LNCaP clone FGC (cell line): ENCODE measurements at places on chromosomes 6 and 20.

GRCh38 chr6:3157131-3157933, at the start of gene TUBB2A:
Gene TUBB2A, minus strand, starts transcription at chr6:3157544. Its CDS starts 81 bp downstream, at chr6:3157463.
- DNase-seq: no peak

DNA sequence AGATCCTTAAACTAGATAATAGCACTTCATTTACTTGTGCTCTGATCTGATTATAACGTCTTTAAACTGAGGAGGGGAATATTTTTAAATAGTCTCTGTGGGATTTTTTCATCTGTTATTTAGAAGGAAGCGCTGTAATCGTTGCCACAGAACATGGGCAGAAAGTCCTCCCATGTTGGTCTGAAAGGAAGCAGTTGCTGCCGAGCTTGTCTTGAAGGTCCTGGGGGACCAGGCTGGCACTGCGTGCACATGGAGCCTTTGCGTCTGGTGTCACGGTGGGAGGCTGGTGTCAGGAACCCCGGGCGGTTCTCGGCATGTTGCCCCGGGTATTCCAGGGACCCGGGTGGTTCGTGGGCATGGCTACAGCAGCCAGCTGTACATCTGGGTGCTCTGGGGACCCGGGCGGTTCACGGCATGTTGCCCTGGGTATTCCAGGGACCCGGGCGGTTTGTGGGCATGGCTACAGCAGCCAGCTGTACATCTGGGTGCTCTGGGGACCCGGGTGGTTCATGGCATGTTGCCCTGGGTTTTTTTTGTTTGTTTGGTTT, 11.5 kb downstream of the TPD52L2 start:
- DNase-seq: no peak

DNA sequence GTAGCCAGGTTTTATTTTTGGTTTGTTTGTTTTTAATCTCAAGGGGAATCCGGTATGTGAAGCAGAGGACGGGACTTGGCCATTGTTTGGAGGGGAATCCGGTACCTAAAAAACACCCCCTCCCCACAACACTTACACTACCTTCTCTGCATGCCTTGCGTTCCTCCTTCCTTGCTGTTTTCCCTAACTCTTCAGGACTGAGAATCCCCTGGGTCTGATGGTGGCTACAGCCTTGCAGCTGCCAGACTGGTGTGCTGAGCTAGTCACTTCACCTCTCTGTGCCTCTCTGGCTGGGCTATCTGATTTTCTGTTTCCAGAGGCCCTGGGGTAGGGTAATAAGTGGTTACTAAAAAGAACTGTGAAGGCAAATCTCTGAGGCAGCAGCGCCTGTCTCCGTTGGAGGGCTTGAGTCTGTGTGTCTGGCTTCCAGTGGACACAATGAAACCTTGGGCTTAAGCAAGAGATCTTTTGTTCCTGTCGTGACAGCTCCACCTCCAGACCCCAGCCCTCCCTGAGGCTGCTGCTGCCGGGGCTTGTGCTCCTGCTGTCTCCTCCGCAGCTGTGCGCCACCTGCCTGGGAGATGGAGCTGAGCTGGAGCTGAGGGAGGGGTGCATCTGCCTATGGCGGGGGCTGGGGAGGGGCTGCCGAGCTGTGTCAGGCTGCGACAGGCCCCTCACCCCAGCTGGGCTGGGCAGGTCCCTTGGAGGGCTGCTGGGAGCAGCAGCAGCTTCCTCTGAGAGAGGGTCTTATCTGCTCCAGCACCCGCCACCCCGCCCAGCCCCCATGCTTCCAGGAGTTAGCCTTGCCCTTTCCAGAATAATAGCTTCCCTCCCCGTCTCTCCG, 65.8 kb upstream of the CCDC167 start:
- no peak for DNase-seq

DNA sequence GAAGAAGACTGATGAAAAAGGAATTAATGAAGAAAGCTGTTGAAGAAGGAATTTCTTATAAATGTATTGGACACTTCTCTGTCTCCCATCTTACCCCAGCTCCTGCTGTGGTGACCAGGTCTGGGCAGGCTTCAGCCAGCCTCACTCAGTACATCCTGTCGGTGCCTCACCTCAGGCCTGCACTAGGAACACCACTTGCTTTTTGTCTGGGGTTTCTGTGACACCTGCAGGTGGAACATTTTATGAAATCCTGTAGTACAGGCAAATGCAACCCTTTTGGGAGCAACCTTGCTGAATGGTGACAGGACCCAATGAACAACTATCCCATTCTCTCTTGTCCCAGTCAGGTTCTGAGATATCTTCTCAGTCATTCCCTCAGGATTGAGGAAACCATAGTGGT, 129.7 kb downstream of the PRDM13 start:
- no peak for DNase-seq

- no peak for DNase-seq
Measured at GRCh38 chr20:48758206-48758820, 69.5 kb downstream of the PREX1 start.

DNA sequence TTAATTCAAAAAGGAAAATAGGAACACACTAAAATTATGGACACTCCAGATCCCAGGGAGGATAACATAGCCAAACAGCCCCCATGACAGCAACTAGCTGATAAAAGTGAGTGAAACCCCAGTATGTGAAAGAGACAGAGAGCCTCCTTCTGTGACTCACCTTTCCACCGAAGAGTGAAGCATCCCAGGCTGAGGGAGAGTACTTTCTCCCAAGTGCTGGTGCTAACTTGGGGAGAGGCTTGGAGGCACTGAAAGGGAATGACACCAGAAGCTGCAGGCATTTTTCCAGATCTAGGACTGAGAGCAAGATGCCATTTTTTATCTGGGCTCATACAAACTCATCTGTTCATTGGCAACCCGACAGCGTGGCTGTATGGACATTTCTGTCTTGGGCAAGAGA, 339.8 kb downstream of the HTR1B start:
- DNase-seq: no peak

DNA sequence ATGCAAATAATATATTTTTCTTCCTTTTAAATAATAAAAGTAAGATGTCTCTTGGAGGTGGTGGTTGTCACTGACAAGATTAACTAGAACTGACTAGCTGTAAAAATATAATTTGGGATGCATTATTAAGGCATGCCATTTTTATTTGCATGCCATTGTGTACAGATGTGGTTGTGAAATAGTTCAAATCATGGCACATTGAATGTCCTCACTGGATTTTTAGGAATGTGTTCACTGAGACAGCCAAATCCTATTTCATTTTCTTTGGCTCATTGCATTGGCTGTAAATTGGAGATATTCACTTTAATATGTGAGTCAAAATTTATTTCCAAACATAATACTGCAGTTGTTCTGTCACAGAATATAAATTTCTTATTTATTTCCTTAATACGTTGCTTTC, 62.3 kb downstream of the ESR1 start:
- DNase-seq: no peak

DNA sequence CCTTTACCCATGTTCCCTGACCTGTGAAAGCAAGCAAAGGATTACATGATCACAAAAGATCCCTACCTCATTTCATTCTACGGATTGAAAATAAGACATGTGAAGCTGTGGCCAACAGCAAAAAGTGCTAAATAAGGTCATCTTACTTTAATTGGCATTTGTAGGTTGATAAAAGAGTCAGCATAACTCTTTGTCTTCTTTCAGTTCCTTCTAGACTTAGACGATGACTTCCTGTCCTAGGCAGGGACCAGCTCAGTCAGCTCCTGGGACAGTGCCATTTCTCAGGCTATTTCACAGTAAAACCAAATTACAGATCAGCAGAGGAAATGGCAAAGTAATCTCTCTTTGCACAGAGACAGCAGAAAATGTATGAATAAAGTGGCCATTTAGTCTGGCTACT, 480.7 kb downstream of the RFPL4B start:
- no peak for DNase-seq

GRCh38 chr6:168342636-168343035, 23.1 kb upstream of the DACT2 start:
- DNase-seq: peak; percentile 49
